Activated CD8-positive, alpha-beta memory T cell treated with anti-CD3 and anti-CD28 coated beads for 4 hours (primary cell): ENCODE measurements at places on chromosomes 1 and 21.
A peak's percentile ranks its signal among the peaks of the same experiment; 100 is the strongest.

- no peak for DNase-seq
Measured at GRCh38 chr1:36816348-36816747, 218.0 kb downstream of the GRIK3 start.

- no peak for DNase-seq
Measured at GRCh38 chr1:154698320-154699096, 90.5 kb upstream of the ADAR start.

DNA sequence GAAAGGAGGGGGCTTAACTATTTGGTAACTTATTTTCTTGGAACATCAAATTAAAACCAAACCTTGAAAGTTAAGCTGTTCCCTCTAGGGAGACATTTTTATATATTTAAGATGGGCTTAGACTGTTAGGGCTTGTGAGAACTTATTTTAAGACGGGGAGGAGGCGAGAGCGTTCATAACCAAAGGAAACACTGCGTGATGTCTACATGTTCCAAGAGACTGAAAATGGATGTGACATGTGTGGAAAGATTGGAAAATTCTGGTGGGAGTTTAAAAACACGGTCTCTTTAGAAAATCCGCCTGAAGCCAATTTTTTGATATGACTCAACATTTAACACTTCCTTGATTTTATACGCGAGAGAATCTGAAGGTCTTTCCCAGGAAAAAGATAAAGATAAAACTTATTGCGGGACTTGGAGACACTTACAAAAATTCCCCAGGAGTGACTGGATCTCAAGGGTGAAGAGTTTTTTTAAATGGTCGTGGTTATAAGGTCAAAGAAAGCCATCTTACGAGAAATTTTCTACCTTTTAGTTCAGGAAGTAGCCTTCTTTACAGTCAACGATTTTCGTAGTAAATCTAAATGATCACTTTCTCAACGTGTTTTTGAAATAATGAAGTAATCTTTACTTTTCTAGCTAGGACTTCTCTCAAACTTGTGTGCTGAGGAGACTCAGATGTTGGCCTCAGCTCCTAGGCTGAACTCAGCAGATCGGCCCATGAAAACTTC lies 828 bp downstream of the PNRC2 start:
- DNase-seq, result no peak

GRCh38 chr1:59146651-59147358 lies 150.1 kb upstream of the FGGY start:
- peak; percentile 23 for DNase-seq

DNA sequence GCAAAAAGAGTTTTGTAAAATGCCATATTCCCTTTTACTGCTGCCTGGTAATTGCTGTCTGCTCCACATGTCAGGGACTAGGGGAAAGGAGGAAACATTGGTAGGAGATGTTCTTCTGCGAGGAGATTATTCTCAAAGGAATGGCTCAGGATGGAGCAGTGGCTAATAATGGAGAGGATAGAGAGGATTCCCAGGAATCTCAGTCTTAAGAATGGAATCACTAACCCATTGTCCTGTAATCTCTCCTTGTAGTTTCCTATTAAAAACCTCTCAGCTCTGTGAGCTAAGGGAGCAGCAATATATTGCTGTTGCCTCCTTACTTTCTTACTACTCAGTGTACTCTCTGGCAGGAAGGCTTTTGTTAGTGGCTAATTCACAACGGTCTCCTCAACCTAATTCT lies 175.4 kb downstream of the HS2ST1 start:
- DNase-seq, result no peak

DNA sequence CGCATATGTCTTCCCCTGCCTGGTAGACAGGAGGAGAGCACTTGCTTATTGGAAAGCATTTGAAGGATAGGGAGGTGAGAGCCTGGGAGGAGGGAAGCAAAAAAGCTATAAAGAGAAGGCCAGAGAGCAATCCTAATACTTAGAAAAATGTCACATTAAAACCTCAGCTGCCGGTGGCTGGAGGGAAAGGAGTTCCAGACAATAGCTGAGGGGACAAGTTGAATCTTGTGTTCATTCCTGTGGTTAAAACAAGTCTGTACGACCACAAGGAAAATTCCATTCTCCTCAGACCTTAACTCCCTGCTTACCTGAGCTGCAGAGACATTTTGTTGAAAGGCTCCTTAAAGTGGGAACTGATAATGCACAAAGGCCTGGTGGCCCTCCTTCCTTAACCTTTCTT lies 218.8 kb upstream of the CAMK1G start:
- no peak for DNase-seq

DNA sequence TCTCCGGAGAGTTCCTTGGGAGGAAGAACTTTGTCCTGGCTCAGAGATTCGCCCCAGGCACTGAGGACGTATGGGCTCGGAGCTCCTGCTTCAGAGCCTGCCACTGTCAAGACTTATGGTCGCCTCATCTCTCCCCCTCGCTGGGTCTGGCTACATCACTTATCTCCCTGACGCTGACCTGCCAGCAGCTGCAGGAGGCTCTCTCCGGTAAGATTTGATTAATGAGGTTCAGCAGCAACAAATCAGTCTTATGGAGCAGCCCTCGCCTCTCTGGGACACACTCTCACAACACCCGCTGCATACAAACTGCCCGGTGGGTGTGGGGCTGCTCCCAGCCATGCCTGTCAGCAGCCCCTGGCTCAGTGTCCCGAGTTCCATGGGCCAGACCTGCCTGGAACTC lies 297.8 kb downstream of the RRAGC start:
- DNase-seq, result no peak

GRCh38 chr1:184705271-184705670 lies 49.4 kb downstream of the EDEM3 start:
- DNase-seq, result no peak

DNA sequence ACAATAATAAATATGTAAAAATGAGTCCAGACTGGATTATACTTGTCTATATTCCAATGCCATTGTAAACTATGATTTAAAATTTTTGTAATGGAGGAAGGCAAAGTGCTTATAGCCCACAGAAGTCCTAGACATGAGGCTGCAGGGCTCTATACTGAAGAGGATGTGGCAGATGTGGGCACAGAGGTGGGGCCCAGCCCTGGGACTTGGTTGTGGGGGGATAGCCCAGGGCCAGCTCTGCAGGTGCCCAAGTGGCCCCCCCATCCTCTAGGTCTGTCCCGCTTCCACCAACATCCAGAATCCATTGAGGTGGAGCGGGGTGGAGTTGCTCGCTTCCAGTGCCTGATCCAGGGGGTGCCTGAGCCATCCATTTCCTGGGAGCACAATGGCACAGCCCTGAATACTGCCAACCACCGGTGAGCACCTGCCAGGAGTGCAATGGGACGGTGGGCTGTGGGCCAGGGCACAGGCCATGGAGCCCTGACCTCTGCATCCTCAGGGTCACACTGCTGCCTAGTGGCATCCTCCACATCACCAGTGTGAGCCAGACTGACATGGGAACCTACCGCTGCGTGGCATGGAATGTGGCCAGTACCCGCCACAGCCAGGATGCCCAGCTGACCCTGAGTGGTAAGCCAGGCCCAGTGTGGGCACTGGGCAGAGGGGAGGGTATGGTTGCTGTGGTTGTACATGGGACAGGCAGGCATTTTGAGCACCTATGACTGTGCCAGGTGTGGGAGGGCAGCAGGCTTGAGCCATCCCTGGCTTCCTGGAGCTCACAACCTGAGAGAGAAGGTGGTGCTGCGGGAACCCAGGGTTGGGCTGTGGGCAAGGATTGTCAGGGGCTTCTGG lies 21.0 kb downstream of the SLC27A3 start:
- no peak for DNase-seq

GRCh38 chr1:86846164-86846647 lies 67.7 kb downstream of the SELENOF start:
- no peak for DNase-seq

GRCh38 chr1:55928576-55928975 lies 650.8 kb downstream of the PLPP3 start:
- no peak for DNase-seq

DNA sequence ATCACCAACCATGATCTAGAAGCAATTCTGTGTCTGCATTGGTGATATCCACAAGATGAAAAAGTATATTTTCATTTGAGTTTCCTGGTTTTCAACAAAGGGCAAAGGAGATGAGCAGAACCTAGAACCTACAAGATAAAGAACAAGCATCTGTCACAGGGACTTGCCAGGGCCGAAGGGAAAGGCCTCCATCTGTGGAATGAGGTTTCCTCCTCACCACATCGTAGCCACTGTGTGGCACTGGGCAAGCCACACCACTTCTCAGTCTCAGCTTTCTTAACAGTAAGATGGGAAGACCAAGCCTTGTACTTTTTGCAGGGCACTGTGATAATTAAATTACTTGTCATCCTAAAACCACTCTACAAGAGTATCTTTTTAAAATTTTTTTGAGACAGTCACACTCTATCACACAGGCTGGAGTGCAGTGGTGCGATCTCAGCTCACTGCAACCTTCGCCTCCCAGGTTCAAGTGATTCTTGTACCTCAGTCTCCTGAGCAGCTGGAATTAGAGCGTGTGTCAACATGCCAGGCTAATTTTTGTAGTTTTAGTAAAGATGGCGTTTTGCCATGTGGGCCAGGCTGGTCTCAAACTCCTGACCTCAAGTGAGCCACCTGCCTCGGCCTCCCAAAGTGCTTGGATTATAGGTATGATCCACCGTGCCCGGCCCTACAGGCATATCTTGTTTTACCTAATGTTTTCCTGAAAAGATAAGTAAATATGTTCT lies 45.8 kb downstream of the ARHGEF11 start:
- DNase-seq, result no peak

DNA sequence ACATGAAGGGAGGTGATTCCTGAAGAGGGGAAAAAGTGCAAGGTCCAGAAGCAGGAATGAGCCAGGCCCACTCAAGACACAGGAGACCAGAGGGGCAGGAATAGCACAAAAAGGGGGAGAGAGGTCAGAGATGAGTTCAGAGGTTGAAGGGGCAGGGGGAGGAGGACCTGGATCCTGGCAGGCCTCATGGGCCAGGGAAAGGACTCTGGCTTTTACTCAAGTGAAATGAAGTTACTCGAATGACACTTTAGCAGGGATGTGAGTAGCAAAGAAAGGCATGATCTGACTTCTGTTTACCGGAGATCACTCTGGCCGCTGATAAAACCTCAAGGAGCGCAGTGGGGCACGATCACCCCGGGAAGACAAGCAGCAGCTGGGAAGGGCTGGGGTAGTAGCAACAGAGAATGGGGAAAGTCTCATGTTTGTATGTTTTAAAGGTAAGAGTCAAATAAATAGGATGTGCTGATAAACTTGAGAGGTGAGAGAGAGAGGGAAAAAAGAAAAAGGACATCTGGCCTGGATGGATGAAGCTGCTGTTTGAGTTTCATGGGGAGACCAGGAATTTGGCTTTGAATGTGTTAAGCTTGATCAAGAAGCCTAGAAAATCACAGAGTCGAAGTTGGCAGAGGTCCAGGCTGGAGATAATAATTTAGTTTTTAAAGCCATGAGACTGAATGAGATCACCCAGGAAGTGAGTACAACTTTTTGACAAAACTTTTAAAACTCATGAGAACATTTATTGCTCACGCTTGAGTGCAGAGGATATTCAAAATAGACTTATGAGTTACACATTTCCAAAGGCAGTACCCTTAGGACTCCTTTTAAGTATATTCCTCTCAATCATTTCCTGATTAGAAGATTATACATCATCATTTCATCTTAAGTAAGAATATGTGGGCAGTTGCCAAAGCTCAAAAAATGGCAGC lies 156.0 kb downstream of the RERE start:
- no peak for DNase-seq

GRCh38 chr1:229845410-229846138 lies 219.5 kb downstream of the URB2 start:
- no peak for DNase-seq

- no peak for DNase-seq
Measured at GRCh38 chr1:84363019-84363418, 35.3 kb upstream of the DNASE2B start.

- no peak for DNase-seq
Measured at GRCh38 chr1:48654606-48655210, 122.0 kb downstream of the BEND5 start.

GRCh38 chr1:2049718-2050431 lies at the start of gene PRKCZ:
TSS of gene PRKCZ (plus strand) at chr1:2050411. CDS start at chr1:2050631, 220 bp downstream.
- DNase-seq, result peak; percentile 92

- no peak for DNase-seq
Measured at GRCh38 chr1:79293611-79294010, 287.1 kb upstream of the ADGRL4 start.

- no peak for DNase-seq
Measured at GRCh38 chr1:38700077-38700470, 159.5 kb downstream of the RRAGC start.

DNA sequence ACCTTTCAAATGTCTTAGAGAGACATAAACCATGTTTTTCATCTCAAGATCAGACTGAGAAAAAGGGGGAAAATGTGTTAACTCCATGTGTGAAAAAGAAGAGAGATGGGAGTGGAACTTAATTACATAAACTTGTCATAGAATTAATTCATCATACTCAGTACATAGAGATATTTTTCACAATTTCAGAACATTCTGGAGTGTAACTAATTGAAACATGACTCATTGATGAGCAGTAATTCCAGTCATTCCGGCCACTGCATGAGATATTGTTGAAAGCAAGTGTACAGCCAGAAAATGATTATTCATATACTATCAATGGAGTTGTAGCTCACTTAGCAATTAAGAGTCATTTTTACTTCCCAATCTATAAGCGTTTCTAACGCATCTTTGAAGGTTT lies 739.3 kb downstream of the LTN1 start:
- no peak for DNase-seq

GRCh38 chr1:65584399-65584798 lies 163.9 kb downstream of the LEPR start:
- DNase-seq, result no peak

DNA sequence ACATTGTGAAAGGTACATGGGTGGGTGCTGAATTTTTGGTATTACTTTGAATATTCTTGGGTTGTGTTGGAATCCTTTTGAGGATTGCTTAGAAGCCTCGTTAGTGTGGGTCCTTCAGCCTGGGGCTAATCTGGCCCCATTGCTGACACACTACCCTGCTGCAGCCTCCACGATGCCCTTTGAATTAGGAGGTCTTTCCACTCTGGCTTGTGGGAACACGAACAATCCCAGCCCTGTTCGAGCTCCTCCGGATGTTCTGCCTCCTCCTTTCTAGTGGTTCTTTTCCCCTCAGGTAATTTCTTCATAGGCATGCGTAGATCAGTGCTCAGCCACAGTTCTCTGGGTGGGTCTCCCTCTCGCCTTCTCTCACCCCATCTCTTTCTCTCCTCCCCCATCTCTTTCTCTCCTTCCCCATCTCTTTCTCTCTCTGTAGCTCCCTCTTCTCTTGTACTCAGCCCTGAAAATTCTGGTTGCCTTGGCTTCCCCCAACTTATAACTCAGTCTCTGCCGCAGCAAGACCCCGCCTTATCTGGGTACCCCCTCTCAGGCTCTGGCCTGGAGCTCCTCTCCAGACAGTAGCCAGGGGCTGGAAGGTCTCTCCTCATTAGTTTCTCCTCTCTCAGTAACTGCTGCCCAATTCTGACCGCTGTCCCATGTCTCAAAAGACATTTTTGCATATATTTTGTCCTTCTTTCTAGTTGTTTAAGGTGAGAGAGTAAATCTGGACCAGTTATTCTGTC lies 46.0 kb upstream of the SLC19A1 start:
- no peak for DNase-seq

GRCh38 chr1:26164036-26164860 lies 4.5 kb downstream of the C1orf232 start:
- DNase-seq, result no peak

- no peak for DNase-seq
Measured at GRCh38 chr1:197806718-197807117, 31.4 kb upstream of the DENND1B start.
